ENCODE measurements at places on chromosomes 2 and 18. TPM values are rescaled to one million over a fixed set of nuclear protein-coding genes. Genes with fewer than 3 reads are reported as not detected.

- no peak for DNase-seq
Observed at GRCh38 chr2:168781191-168781817, 21.1 kb upstream of the NOSTRIN start.

GRCh38 chr2:107137706-107138105 is 251.7 kb upstream of the ST6GAL2 start:
- no peak for DNase-seq

The DNAJC5G gene
- not detected for total RNA-seq

- DNase-seq: no peak
Observed at GRCh38 chr2:9710311-9710710, 79.5 kb upstream of the YWHAQ start.

The CD8B gene
- not detected for total RNA-seq

All from MG63 (cell line).